Activated T-cell treated with anti-CD3 and anti-CD28 coated beads, Interleukin-2, amount 50 U/mL, for 72 hours (primary cell): ENCODE measurements at places on chromosomes 6 and 20. TPM values are rescaled to one million over a fixed set of nuclear protein-coding genes. Genes with fewer than 3 reads are reported as not detected.

DNA sequence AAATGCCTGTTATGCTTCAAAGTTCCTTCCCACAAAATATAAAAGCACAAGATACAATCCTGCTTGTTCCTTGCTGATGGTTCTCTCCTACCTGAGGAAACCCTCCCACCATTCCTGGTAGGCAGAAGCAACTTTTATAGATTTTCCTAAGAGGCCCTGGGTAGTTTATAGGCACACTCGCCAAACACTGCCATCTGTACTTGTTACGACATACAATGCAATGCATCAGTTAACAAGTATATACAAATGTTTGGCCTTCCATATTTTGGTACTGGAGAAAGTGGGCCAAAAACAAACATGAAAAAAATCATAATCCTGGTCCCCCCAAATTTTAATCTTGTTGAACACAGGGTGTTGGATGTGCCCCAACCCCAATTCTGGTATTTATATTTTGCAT is 16.6 kb downstream of the MCM9 start:
- H3K27me3 ChIP-seq, result no peaks in the 10 kb centered on the region
- peaks cover 30% of the 10 kb centered on the region for H3K36me3 ChIP-seq
- H3K4me1 ChIP-seq, result peaks cover 3% of the 10 kb centered on the region

DNA sequence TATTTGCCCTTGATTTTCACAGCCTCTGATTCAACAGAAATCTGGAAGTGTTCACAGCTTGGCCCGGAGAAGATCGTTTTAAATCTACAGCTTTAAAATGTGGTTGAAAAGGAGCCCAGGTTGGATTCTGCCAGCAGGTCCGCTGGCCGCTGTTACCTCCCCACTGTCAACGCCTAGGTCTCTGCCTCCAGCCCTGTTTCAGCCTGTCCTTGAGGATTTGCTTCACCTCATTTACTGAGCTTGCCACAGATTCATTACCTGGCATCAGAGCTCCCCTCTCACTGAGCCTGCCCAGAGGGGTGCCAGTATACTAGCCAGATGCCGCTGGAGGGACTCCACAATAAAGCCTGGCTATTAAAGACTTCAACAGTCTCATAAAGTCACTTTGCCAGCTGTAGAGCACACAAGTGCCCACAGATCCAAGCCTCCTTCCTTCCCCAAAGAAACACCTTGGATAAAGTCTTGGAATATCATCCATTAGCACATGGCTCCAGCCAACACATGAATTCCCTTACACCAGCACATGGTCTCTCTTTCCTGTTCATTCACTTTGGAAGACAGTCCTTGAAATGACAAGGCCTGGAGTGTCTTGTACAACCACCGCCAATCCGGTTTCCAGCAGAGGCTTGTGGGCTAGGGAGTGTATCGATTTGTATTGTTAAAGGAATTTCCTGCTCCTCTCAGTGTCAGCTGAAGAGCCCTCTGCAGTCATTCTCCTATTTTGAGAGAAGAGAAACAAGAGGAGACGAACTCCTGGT is 9.5 kb upstream of the NR2E1 start:
- no peak overlapping the region for H3K27ac ChIP-seq
- peaks cover 5% of the 10 kb centered on the region for H3K4me1 ChIP-seq
- peaks cover 83% of the 10 kb centered on the region for H3K27me3 ChIP-seq

DNA sequence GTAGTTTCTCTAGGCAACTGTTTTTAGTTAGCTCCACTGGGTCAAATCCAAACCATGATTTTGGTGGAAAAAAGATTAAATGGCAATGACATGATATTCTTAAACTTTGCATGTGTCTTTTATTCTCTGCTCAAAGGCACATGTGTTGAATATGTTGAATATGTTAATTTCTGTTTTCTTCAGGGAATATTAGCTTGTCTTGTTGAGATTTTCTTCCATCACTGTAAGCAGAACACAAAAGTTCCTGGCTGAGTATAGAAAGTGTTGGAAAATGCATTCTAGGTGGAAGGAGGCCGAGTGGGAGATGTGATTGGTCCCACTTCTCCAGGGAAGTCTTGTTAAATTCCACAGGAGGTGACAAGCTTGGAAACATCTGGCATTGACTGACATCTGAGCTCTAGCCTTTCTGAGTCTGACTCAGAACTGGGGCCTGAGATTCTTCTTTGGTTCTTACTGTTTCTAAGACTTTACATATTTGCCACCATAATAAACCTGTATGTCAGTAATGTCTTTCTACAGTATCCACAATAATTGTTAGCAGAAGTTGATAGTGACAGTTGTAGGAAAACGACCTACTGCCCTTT is 81.1 kb downstream of the LAMA4 start:
- no peaks in the 10 kb centered on the region for H3K36me3 ChIP-seq
- H3K27me3 ChIP-seq, result peaks cover 60% of the 10 kb centered on the region
- no peak for DNase-seq
- no peak overlapping the region for H3K27ac ChIP-seq

GRCh38 chr20:15528391-15529111 is 1044.7 kb downstream of the KIF16B start:
- no peak overlapping the region for H3K27ac ChIP-seq
- no peak overlapping the region for H3K4me3 ChIP-seq
- H3K27me3 ChIP-seq, result no peaks in the 10 kb centered on the region

DNA sequence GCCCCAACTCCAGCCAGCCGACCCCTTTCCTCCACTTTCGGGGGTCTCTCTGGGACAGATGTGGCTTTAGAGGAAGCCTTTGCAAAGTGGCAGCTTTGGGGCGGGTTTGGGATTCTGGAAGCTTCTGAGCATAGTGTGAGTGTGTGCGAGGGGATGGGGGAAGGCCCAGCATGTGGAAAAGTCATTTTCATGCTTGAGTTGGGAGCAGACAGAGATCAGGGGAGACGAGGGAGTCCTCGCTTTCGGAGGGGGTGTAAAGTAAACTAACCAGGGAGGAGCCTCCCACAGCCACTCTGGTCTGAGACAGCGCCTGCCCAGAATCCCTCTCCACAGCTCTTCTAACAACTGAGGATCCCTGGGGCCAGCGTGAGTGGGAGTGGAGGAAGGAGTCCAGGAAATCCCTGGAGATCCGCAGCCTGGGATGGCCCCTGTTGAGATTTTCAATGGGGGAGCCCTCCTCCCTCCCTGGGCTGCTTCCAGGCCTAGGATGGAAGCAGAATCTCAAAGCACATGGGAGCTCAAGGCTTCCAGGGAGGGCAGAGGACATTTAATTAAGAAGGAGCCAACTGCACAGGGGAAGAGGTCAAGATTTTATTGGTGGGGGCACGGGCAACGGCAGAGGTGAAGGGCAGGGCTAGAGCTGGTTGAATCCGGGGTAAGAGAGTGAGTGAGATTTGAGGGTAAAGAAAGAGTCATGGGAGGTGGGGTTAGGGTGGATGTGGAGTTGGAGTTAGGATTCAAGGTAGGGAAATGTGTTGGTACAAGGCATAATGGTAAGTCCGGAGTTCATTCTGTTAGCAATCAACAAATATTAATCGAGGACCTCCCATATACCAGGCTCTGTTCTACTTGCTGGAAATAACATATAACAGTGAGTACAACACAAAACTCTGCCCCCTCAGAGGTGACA is 102.3 kb upstream of the FOXP4 start:
- DNase-seq, result no peak
- no peak overlapping the region for H3K27ac ChIP-seq
- H3K4me3 ChIP-seq, result no peak overlapping the region
- H3K27me3 ChIP-seq, result peaks cover 10% of the 10 kb centered on the region
- H3K36me3 ChIP-seq, result peaks cover 2% of the 10 kb centered on the region

DNA sequence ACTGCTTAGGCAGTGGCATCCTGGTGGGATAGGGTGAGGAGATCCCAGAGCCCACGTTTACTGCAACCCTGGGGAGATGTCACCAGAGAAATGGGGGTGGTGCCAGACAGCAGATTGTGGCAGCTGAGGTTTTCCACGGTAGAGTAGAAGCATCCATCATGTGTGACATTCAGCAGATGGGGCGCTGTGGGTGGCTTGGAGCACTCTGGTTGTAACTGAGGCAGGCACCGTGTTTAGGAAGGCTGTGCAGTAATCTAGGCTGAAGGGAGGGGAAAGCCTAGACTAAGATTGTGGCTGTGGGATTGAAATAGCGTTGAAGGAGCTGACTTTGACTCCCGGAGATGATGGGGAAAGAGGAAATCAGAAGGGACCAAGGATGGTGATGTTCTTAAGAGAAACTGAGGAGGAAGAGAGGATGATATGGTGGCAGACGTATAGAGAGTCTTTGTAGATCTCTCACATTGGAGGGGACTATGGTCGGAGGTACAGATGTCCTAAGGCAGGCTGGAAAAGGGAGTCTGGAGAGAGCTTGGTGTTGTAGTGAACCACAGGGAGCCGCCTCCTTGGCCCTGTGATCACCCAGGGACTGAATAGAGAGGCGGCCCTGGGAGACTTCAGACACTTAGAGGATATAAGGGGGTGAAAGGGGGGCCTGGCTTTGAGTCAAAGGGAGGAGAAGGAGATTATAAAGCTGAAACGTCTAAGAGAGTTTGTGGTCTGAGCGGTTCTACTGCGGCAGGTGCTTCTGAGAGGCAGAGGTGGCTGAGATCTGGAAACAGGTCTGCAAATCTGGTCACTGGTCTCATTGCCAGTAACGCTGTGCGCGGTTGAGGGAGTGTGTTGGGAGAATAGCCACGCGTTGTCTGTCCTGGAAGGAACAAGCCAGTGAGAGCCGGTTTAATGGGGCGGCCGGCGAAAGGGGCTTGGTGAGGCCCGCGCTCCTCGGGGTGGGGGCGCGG is 792 bp upstream of the MICA start:
- H3K27ac ChIP-seq, result no peak overlapping the region
- DNase-seq, result no peak
- H3K27me3 ChIP-seq, result peaks cover 9% of the 10 kb centered on the region

DNA sequence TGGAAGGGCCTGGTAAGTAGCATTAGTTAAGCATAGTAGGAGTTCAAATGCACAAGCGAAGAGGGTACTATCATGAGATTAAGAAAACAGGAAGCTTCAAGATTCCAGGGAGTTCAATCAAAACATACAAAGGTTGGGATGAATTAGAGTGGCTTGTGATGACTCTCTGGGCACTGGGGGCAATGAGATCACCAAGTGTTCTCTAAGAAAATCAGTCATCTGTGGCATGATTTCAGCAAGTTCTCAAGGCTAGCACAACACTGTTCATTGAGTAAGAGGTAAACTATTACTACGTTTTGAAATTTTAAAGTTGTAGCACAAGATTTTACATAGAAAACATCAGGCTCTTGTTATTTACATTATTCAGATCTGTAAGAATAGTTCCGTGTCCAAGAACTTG is 139.7 kb upstream of the FLRT3 start:
- H3K4me3 ChIP-seq, result no peak overlapping the region
- no peaks in the 10 kb centered on the region for H3K4me1 ChIP-seq
- no peak for DNase-seq
- no peak overlapping the region for H3K27ac ChIP-seq
- H3K27me3 ChIP-seq, result no peaks in the 10 kb centered on the region

- H3K36me3 ChIP-seq, result peaks cover 6% of the 10 kb centered on the region
- H3K4me1 ChIP-seq, result peaks cover 30% of the 10 kb centered on the region
- no peaks in the 10 kb centered on the region for H3K27me3 ChIP-seq
- peak; percentile 81 for DNase-seq
- H3K27ac ChIP-seq, result peak within 1 kb of the TSS; percentile 90
- peak within 1 kb of the TSS; percentile 84 for H3K4me3 ChIP-seq
Observed at GRCh38 chr6:139028658-139029469, at the start of gene ABRACL. Gene ABRACL (plus strand): TSS chr6:139028745. CDS start chr6:139034161, 5,416 bp downstream.

GRCh38 chr6:105780146-105780860 is 305.8 kb upstream of the PRDM1 start:
- H3K4me3 ChIP-seq, result no peak overlapping the region
- H3K4me1 ChIP-seq, result peaks cover 47% of the 10 kb centered on the region
- DNase-seq, result no peak
- H3K36me3 ChIP-seq, result no peaks in the 10 kb centered on the region
- no peak overlapping the region for H3K27ac ChIP-seq
- peaks cover 9% of the 10 kb centered on the region for H3K27me3 ChIP-seq

- no peaks in the 10 kb centered on the region for H3K36me3 ChIP-seq
- H3K27me3 ChIP-seq, result peaks cover 51% of the 10 kb centered on the region
- H3K4me1 ChIP-seq, result no peaks in the 10 kb centered on the region
- H3K27ac ChIP-seq, result no peak overlapping the region
- DNase-seq, result no peak
- no peak overlapping the region for H3K4me3 ChIP-seq
Observed at GRCh38 chr6:89895276-89895874, 1.1 kb downstream of the GJA10 start.

GRCh38 chr6:131937226-131937625 is 13.9 kb downstream of the CCN2 start:
- no peak overlapping the region for H3K4me3 ChIP-seq
- no peak overlapping the region for H3K27ac ChIP-seq
- peaks cover 3% of the 10 kb centered on the region for H3K27me3 ChIP-seq

DNA sequence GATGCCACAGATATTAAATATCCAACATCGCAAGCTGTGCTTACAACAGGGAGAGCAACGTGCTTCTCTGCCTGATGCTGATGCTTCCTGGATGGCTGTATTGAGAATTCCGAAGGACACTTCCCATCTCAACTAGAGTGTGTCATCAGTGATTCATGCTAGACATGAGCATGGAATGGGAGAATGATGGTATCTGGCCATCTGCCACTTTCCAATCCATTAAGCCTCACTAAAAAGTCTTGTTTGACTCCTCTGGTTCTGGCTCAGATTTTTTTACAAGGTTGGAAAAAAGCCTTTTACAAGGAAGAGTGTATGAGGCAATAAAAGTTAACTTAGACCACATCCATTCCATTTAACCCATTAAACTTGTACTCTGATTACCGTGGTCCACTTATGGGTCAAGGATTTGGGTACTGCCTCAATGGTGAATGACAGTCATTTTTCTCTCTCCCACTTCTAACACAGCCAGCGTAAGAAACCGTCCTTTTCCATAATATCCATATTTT is 265.3 kb downstream of the UST start:
- H3K4me3 ChIP-seq, result no peak overlapping the region
- peaks cover 12% of the 10 kb centered on the region for H3K27me3 ChIP-seq
- H3K27ac ChIP-seq, result no peak overlapping the region
- DNase-seq, result no peak

- H3K27me3 ChIP-seq, result no peaks in the 10 kb centered on the region
- H3K36me3 ChIP-seq, result no peaks in the 10 kb centered on the region
- H3K27ac ChIP-seq, result no peak overlapping the region
- H3K4me3 ChIP-seq, result no peak overlapping the region
Observed at GRCh38 chr6:81718126-81718525, 34.4 kb downstream of the TENT5A start.

STK4 gene
- 161 TPM for total RNA-seq

TUBB2B gene
- total RNA-seq, result 0.35 TPM

FAM83C gene
- not detected for total RNA-seq

CST5 gene
- not detected for total RNA-seq

CD93 gene
- total RNA-seq, result 2.0 TPM

TP53INP2 gene
- 10.2 TPM for total RNA-seq

RBM24 gene
- total RNA-seq, result not detected

OCSTAMP gene
- total RNA-seq, result 0.12 TPM
